ENCODE measurements at places on chromosomes 3 and 15. TPM values are rescaled to one million over a fixed set of nuclear protein-coding genes. Genes with fewer than 3 reads are reported as not detected.

DNA sequence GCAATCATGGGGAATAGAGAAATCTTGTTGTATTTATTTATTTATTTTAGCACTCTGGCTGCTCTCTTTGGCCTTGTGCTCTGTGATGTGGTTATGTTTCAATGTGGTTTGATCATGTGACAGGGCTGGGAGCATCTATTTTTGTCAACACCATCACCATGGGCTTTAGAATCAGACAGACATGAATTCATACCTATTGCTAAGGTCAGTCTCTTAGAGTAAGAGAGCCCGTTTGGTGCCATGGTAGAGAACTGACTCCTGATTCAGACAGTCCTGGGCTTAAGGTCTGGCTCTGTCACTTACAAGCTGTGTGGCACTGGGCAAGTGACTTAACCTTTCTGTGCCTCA, 157.0 kb downstream of the RYR3 start:
- DNase-seq = no peak

TMEM44 gene
- 2.2 TPM for total RNA-seq

IMPG2 gene
- total RNA-seq = 0.06 TPM

NR2E3 gene
- not detected for total RNA-seq

ALDH1L1 gene
- total RNA-seq = 962 TPM

GRCh38 chr15:93257920-93258319, 168.9 kb upstream of the RGMA start:
- DNase-seq = no peak

DNA sequence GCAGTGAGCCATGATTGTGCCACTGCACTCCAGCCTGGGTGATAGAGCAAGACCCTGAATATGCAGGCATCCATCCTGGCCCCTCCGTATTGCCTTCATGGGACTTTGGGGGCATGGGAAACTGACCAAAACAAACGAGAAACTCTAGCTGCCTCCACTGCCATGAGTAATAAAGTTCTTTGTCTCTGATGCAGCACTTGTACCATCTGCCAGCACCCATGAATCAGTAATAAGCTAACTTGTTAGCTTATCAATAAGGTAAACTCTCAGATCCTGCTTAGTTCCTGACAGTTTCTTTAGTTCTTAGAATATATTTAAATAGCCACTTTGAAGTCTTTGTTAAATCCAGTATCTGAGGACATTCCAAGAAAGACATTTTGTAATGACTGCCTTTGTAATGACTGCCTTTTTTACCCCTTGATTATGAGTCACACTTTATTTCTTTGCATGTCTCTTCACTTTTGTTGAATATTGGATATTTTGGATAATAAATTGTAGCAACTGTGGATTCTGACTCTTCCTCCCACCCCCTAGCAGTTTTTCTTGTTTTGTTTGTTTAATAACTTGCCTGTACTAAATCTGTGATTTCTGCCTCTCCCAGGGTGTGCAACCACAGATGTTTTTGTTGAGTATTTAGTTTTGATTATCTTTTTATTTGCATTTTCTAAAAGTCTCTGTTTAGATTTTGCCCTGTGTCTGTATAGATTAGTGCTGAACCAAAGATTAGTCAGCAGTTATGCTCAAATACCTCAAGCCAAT, 136.9 kb downstream of the HCN4 start:
- DNase-seq = no peak

DNA sequence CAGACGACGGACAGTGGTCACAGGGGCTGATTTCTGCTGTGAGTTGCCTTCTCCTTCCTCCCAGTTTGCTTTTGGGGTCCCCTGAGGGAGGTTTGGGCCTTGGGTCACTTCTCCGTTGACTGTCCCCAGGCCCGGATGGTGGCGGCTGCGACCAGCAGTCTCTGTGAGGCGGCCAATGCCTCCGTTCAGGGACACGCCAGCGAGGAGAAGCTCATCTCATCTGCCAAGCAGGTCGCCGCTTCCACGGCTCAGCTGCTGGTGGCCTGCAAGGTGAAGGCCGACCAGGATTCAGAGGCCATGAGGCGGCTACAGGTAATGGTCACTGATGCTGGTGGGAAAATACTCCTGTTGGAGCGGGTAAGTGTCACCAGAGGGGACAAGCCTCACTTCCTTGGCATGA, 206.8 kb upstream of the TPM1 start:
- DNase-seq = no peak

CELF6 gene
- 0.68 TPM for total RNA-seq

- DNase-seq = no peak
These were observed 140.4 kb downstream of the NSMCE3 start for GRCh38 chr15:29129221-29129620.

GRCh38 chr15:70063261-70063925, 34.3 kb downstream of the TLE3 start:
- DNase-seq = no peak

DNA sequence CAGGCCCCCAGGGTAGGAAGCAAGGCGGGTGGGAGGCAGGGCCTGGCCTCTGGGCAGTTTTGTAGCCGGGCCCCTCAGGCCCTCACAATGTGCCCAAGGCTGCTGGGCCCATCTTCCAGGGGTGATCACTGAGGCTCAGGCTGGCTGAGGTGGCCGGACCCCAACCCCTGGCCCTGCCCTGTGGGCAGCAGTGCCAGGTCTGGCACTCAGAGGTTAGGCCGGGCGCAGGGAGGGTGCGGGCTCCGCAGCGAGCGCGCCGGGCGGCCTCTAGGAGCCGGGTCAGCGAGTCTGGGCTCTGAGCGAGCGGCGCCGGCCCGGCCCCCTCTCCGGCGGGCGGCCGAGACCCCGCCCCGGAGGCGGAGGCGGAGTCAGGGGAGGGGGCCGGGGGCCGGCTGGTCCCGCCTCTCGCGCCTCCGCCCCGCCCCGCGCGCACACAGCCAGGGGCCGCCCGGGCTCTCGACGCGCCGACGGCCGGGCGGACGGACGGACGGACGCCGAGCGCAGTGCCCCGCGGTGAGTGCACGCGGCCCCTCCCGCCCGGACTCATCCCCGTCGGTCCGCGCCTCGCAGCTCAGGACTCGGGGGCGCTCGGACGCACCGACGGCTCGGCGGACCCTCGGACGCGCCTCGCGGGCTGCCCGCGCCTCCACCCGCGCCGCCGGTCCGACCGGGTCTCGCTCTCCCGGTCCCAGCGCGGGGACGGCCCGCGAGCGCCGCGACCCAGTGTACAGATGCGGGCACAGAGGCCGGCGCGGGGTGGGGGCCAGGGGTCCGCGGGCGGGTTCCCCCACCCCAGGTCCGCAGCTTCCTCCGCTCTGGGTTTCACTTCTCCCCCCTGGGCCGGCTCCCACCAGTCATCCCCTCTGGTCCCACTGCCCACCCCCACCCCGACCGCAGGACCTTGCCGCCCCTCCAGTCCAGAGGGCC, at the start of gene FBLN2:
FBLN2 (plus strand) TSS at position 430 of the 927 bp plus-strand sequence. CDS start 21,231 bp downstream, outside the sequence.
- no peak for DNase-seq

COPG1 gene
- 109 TPM for total RNA-seq

- DNase-seq = no peak
These were observed 97.8 kb downstream of the LARS2 start for GRCh38 chr3:45486136-45486535.

DNA sequence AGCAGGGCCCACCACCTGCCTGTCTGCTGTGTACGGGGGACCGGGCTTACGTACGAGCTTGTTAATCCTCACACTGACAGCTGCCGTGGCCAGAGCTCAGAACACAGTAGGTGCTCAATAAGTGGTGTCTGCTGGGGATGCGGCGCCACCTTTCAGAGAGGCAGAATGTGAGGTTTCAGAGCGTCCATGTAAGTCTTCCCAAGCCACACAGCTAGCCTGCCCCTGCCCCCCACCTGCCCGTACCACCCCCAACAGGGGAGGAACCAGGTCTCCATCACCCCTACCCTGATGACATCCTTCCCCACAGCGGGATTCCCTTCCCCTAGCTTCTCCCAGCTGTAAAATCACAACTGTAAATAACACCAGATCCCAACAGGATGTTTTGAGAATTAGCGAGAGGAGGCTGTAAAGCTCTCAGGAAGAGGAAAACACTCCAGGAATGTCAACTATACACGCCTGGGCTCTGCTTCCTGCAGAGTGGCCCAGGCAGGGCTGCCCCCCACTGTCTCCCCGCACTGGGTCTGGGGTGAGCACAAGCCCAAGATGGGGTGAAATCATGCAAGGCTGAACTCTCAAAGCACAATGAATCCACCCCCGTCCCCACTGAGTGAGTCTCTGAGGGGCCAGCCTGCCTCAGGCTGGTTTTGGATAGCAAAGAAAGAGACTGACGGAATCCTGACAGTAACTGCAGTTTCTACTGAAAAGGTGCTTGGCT, 250.1 kb upstream of the LYSMD4 start:
- no peak for DNase-seq

DNA sequence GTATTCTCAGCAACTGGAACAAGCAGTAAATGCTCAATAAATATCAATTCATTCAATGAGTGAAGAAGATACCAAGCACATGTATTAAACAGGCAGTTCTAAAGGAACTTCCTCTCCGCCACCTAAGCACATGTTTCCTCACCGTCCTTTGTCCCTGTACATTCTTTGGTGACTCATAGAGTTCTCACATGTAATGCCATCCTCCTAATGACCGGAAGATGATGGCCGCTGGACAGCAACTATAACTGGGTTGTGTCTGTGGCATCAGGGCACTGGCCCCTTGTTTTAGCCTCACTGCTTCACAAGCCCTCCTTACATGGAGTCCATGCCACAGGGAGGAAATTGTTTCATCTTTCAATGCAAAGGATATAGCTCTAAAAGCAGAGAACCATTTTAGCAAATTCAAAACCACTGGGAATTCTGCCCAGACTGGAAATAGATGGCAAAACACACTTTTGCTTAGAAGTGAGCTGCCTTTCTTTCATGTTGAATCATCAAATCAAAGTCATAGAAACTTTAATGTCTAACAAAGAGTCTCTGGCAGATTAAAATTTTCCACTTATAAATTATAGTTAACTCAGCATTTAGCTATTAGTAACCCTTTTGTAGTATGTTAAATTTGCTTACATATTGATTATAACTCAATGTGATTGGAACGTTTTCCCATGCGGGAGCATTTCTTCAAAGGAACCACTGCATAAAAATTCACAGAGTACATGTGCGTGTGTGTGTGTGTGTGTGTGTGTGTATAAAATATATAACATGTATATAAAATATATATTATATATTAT, 74.1 kb downstream of the GAP43 start:
- no peak for DNase-seq

GRCh38 chr15:48006031-48006511, 114.7 kb upstream of the SLC24A5 start:
- no peak for DNase-seq

- no peak for DNase-seq
These were observed 89.5 kb downstream of the MYH15 start for GRCh38 chr3:108420926-108421325.

DNA sequence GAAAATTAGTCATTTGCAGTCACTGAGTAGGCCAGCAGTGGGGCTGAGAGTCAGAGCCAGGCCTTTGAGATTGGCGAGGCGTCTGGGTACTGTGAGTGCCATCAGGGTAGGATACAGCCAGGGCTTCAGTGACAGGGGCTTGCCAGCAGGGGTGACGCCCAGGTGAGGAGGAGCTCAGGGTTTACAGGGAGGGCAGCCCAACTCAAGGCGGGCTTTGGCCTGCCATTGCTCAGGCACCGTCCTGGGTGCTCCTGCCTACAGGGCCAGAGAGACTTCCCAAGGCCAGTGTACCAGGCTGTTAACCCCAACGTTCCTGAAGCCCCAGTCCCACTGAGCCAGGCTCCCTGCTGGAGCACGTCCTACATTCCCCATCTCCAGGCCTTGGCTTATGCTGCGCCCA, 152.0 kb downstream of the FBLN2 start:
- DNase-seq = peak; percentile 23

- no peak for DNase-seq
These were observed 51.2 kb upstream of the MLF1 start for GRCh38 chr3:158519776-158520175.

DNA sequence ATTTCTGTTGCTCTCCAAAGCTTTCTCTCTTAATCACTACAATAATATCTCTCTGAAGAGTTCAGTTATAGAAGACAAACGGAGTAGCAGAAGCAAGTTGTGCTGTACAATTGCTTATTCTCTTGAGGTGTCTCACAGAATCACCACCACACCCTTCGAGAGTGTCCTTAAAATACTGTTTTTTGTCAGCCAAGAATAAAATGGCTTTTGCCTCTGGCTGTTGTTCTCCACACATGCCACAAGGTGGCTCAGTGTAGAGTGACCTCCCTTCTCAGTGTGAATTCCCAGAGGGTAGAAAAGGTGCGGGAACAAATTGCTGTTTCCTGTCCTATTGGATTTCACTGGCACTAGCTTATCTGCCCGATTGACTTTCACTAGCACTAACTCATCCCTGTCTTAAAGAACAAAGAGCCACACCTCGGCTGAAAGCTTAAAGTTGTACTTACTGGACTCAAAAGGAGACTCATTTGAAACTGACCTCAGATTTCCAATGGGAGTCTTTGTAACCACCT, 134.2 kb upstream of the SATB1 start:
- DNase-seq = no peak

GRCh38 chr15:40999190-40999589, 45.9 kb downstream of the CHAC1 start:
- DNase-seq = no peak

SERINC4 gene
- total RNA-seq = not detected

GRCh38 chr3:75610773-75611172, 53.4 kb upstream of the FRG2C start:
- no peak for DNase-seq

DLEC1 gene
- not detected for total RNA-seq

DNA sequence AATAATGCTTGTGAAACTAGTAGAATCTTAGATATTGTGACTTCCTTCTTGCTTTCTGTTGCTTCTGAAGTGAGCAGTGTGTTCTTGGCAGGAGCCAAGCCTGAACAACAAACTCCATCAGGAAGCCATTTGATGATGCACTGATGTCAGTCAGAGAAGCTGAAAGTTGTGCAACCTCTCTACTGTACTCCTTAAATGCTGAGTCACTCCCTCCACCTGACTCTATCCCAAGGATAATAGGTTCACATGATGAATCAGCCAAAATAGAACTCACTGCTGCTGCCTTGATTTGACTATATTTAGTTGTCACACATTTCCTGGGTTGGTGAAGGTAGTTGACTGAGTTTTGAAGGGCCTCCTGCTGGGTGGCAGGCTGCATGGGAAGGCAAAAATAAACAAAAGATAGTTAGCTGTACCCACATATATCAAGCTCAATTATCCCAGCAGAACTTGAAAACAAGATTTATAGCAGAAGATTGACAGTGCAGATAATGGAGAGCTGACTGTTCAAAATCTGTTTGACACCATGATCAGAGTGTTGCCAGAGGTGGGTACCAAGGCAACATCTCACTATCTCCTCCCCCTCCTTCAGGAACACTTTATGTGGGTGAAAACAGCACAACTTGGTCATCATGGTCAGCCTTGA, 328.4 kb upstream of the DPH6 start:
- no peak for DNase-seq

- DNase-seq = no peak
These were observed 34.3 kb downstream of the STT3B start for GRCh38 chr3:31567036-31567435.

TRIM42 gene
- total RNA-seq = not detected

DNA sequence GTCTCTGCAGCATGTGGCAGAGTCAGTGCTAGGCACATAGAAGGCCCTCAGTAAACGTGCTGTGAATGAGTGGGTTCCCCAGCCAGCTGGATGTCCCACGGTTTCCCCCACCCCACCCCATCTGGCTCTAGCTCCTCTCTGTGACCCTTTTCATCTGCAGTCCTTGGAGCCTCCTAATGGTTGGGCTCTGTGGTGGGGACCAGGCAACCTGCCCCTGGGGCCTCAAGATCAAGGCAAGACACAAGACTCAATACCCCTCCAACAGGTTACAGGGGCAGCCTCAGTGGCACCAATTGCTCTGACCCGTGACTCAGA, 17.1 kb upstream of the CYP11A1 start:
- no peak for DNase-seq

- DNase-seq = peak; percentile 11
These were observed 12.0 kb downstream of the EFCAB12 start for GRCh38 chr3:129416415-129416814.

- no peak for DNase-seq
These were observed 20.2 kb upstream of the PPP1R2 start for GRCh38 chr3:195563317-195563716.

Data from right lobe of liver (tissue), 6 donors.